ENCODE measurements at places on chromosomes 5 and 9.

GRCh38 chr9:104658496-104659195 is 35.7 kb upstream of the OR13D1 start:
- no peak for DNase-seq

GRCh38 chr5:33180900-33181299 is 259.9 kb upstream of the TARS1 start:
- no peak for DNase-seq

DNA sequence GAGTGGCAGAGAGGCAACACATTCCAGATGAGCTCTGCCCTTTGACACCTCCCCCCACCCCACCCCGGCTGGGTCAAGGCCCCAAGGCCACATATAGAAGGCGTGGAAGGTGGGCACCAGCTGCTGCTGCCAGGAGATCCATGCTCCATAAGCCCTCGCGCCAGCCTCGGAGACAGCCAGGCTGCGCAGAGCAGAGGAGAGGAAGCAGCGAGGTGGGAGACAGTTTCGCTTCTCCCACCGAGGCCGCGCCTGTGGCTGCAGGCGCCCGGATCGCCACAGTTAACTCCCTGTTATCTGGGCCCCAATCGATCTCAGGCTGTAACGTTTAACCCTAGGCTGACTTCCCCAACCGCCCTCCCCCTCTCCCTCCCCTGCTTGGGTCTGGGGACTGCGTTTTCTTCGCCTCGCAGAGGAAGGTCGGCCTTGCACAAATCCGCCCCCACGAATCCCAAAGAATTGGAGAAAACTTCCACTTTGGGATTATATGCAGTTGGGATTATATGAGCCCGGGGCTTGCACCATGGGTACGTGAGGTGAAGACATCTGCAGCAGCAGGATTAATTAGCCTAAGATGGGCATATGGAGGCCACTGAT is 1.1 kb upstream of the CXXC5 start:
- DNase-seq = no peak

GRCh38 chr5:903756-904096 is 11.0 kb downstream of the TRIP13 start:
- DNase-seq = no peak

- no peak for DNase-seq
These were observed 39.4 kb downstream of the MRPS27 start for GRCh38 chr5:72280581-72281069.

- DNase-seq = no peak
These were observed 698 bp upstream of the CACNA1B start for GRCh38 chr9:137876781-137877386.

- no peak for DNase-seq
These were observed 67.8 kb upstream of the GARNL3 start for GRCh38 chr9:127196826-127197145.

- DNase-seq = no peak
These were observed 38.6 kb upstream of the PIK3R1 start for GRCh38 chr5:68176802-68177479.

- DNase-seq = no peak
These were observed 110.0 kb downstream of the LURAP1L start for GRCh38 chr9:12884736-12885395.

DNA sequence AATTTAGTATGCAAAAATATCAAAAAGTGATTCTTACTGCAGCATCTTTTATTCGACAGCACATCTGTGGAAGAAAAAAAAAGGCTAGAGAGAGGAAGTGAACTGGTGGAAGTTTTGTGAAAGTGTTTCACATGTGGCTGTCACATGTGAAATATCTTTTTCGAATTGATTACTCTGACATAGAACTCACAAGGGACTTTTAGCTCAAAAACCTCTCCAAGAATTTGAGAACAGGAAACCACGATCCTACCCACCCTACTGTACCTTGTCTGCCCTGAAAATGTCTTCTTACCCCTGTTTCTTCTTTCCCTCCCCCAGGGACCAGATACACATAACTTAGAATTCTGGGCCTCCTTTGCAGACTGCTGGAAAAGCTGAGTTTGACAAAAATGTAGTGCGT is 106.5 kb upstream of the PRRC1 start:
- DNase-seq = no peak

- no peak for DNase-seq
These were observed 250.7 kb downstream of the GABRB2 start for GRCh38 chr5:161295721-161296250.

DNA sequence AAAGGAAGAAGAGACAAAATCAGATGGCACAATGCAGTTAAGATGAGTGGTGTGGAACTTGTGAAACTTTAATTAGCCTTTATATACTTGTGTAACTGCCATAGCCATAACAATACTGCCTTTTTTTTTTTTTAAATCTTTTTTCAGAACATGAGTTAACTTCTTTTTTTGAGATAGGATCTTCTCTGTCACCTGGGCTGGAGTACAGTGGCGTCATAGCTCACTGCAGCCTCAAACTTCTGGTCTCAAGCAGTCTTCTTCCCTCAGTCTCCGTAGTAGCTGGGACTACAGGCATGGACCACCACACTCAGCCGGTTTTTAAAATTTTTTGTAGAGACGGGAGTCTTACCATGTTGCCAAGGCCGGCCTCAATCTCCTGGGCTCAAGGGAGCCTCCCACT is 37.2 kb downstream of the GPBP1 start:
- no peak for DNase-seq

- no peak for DNase-seq
These were observed 203.4 kb downstream of the MCTP1 start for GRCh38 chr5:95081500-95081960.

GRCh38 chr5:4817767-4818166 is 322.4 kb upstream of the ADAMTS16 start:
- no peak for DNase-seq

GRCh38 chr5:90810211-90810610 is 251.6 kb downstream of the ADGRV1 start:
- no peak for DNase-seq

- DNase-seq = no peak
These were observed 35.0 kb upstream of the ARAP3 start for GRCh38 chr5:141717043-141717442.

GRCh38 chr5:111649516-111649915 is 107.5 kb downstream of the NREP start:
- DNase-seq = no peak

GRCh38 chr9:136206602-136207275 is 1.8 kb upstream of the LHX3 start:
- no peak for DNase-seq

Measured in stimulated activated CD8-positive, alpha-beta memory T cell treated with anti-CD3 and anti-CD28 coated beads, Interleukin-15, amount 100 ng/mL, for 24 hours (primary cell).